ENCODE measurements at places on chromosomes 13 and 19. TPM values are rescaled to one million over a fixed set of nuclear protein-coding genes. Genes with fewer than 3 reads are reported as not detected.

DNA sequence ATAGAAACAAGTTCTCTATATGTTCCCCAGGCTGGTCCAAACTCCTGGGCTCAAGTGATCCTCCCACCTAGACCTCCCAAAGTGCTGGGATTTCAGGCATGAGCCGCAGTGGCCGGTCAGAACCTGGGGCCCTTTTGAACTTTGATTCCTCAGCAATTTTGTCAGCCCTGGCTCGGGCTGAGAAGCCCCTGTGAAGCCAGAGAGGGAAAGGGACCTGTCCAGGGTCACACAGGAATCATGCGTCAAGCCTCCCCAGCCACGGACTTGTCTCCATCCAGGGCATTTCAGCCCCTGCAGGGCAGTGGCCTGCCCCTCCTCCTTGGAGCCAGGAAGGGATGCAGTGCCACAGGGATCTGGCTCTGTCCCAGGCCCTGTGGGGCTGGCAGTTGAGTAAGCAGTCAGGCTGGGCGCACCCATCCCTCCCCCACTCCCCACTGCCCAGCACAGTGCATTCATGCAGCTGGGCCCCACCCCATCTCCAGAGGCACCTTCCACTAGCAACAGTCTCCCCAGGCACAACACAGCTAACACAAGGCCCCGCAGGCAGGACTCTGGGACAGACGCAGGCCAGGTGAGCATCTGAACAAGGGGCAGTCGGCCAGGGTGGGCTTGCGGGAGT is at the start of gene CAPS:
Gene CAPS, plus strand, starts transcription at position 516 of the 619 bp plus-strand sequence. CDS start 153 bp downstream, outside the sequence.
- H3K4me1 ChIP-seq: no peaks in the 10 kb centered on the region
- H3K36me3 ChIP-seq: peaks cover 22% of the 10 kb centered on the region
- DNase-seq: no peak
- H3K27me3 ChIP-seq: no peaks in the 10 kb centered on the region

DNA sequence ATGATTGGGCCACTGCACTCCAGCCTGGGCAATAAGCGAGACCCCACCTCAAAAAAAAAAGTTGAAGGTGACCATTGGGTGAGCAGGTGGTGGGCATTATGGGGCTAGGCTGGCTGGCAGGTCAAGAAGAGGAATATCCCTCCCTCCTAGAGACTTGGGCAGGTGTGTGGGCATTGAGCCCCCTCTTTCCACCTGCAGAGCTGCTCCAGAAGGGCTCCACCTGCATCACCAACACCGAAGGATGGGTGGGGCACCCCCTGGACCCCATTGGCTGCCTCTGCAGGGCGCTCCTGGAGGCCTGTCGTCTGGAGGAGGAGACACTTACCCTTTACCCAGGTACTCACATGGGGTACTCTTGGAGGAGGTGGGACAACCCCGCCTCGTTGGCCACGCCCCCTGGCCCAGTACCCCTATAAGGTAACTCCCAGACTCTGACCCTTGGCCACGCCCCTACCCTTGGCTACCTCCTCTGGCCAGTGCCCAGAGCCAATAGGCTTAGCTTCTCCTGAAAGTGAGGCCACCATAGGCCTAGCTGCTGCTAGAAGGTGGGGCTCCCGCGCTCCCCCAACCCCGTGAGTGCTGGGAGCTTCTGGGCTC is 21.9 kb downstream of the ZSWIM4 start:
- no peak overlapping the region for H3K27ac ChIP-seq
- no peaks in the 10 kb centered on the region for H3K27me3 ChIP-seq
- 0 out of 2 replicates have a peak, but pooled peaks cover 3% of the 10 kb centered on the region for H3K36me3 ChIP-seq

The JAK3 gene
- 34.8 TPM for polyA plus RNA-seq

GRCh38 chr13:51549050-51549449 is 35.2 kb upstream of the WDFY2 start:
- no peak overlapping the region for H3K27ac ChIP-seq
- peaks cover 3% of the 10 kb centered on the region for H3K4me1 ChIP-seq
- no peaks in the 10 kb centered on the region for H3K36me3 ChIP-seq
- no peaks in the 10 kb centered on the region for H3K27me3 ChIP-seq

GRCh38 chr19:45355910-45356309 is 14.5 kb downstream of the ERCC2 start:
- no peaks in the 10 kb centered on the region for H3K27me3 ChIP-seq
- H3K4me3 ChIP-seq: no peak overlapping the region
- no peaks in the 10 kb centered on the region for H3K4me1 ChIP-seq
- no peak for DNase-seq
- no peak overlapping the region for H3K27ac ChIP-seq
- peaks cover 6% of the 10 kb centered on the region for H3K36me3 ChIP-seq

GRCh38 chr19:39144290-39145071 is 18.9 kb downstream of the PAK4 start:
- DNase-seq: no peak
- H3K4me1 ChIP-seq: 0 out of 2 replicates have a peak, but pooled peaks cover 4% of the 10 kb centered on the region
- H3K4me3 ChIP-seq: no peak overlapping the region
- no peaks in the 10 kb centered on the region for H3K27me3 ChIP-seq
- H3K27ac ChIP-seq: no peak overlapping the region

DNA sequence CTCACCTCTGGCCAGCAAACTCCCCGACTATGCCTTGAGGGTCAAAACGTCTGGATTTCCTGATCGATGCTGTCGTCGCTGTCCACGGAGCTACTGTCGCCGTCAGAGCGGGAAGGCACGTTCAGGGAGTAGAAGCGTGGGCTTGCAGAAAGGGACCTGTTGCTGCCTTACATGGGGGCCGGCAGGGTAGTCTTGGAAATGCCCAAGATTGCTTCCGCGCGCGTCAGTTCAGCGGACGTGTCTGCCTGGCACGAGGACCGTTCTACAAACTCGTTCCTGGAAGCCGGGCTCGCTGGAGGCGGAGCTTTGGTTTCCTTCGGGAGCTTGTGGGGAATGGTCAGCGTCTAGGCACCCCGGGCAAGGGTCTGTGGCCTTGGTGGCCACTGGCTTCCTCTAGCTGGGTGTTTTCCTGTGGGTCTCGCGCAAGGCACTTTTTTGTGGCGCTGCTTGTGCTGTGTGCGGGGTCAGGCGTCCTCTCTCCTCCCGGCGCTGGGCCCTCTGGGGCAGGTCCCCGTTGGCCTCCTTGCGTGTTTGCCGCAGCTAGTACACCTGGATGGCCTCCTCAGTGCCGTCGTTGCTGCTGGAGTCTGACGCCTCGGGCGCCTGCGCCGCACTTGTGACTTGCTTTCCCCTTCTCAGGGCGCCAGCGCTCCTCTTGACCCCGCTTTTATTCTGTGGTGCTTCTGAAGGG is 15.4 kb downstream of the RB1 start:
- H3K4me1 ChIP-seq: no peaks in the 10 kb centered on the region
- H3K4me3 ChIP-seq: no peak overlapping the region
- no peaks in the 10 kb centered on the region for H3K36me3 ChIP-seq
- no peak for DNase-seq
- no peak overlapping the region for H3K27ac ChIP-seq
- H3K27me3 ChIP-seq: no peaks in the 10 kb centered on the region

The ZNF560 gene
- 0.16 TPM for polyA plus RNA-seq

- no peak for DNase-seq
- no peak overlapping the region for H3K27ac ChIP-seq
- no peaks in the 10 kb centered on the region for H3K4me1 ChIP-seq
- H3K4me3 ChIP-seq: no peak overlapping the region
Observed at GRCh38 chr13:74678308-74678965, 544.2 kb upstream of the KLF12 start.

GRCh38 chr19:30785458-30786137 is 413.4 kb downstream of the ZNF536 start:
- H3K27ac ChIP-seq: no peak overlapping the region
- no peaks in the 10 kb centered on the region for H3K36me3 ChIP-seq
- DNase-seq: no peak
- H3K27me3 ChIP-seq: no peaks in the 10 kb centered on the region
- H3K4me1 ChIP-seq: no peaks in the 10 kb centered on the region

- H3K27ac ChIP-seq: no peak overlapping the region
- no peaks in the 10 kb centered on the region for H3K36me3 ChIP-seq
- DNase-seq: no peak
- H3K4me1 ChIP-seq: peaks cover 22% of the 10 kb centered on the region
- H3K27me3 ChIP-seq: peaks cover 16% of the 10 kb centered on the region
Observed at GRCh38 chr19:11421371-11422098, 2.4 kb upstream of the RGL3 start.

- H3K4me3 ChIP-seq: no peak overlapping the region
- no peaks in the 10 kb centered on the region for H3K4me1 ChIP-seq
- no peak for DNase-seq
- peaks cover 53% of the 10 kb centered on the region for H3K36me3 ChIP-seq
Observed at GRCh38 chr19:2246801-2247361, 2.2 kb upstream of the AMH start.

DNA sequence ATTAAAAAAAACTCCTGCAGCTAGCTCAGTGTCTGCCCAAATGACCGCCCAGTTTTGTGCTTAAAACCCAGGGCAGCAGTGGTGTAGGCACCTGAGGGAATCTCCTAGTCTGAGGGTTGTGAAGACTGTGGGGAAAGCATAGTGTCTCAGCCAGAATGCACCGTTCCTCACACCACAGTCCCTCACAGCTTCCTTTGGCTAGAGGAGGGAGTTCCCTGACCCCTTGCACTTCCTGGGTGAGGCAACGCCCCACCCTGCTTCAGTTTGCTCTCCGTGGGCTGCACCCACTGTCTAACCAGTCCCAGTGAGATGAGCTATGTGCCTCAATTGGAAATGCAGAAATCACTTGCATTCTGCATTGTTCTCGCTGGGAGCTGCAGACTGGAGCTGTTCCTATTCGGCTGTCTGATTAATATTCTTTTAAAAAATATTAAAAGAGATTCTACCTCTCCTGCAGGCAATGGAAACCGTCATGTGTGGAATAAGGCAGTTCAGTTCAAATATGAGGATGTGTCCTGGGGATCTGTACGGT is 645.7 kb downstream of the FGF9 start:
- H3K27ac ChIP-seq: no peak overlapping the region
- H3K4me1 ChIP-seq: no peaks in the 10 kb centered on the region
- H3K4me3 ChIP-seq: no peak overlapping the region

The TMPRSS9 gene
- not detected for polyA plus RNA-seq

Data from GM12878 (cell line).